ENCODE measurements at places on chromosomes 12 and 14.

- DNase-seq: no peak
These were observed 286.2 kb upstream of the MDGA2 start for GRCh38 chr14:47961634-47962033.

- DNase-seq: no peak
These were observed 158.6 kb upstream of the PARP11 start for GRCh38 chr12:4031703-4032291.

GRCh38 chr12:89345376-89345775 lies 6.9 kb downstream of the DUSP6 start:
- no peak for DNase-seq

- DNase-seq: no peak
These were observed 103.0 kb downstream of the C12orf42 start for GRCh38 chr12:103392722-103393121.

- DNase-seq: peak; percentile 47
These were observed 3.0 kb downstream of the SELPLG start for GRCh38 chr12:108630481-108631207.

DNA sequence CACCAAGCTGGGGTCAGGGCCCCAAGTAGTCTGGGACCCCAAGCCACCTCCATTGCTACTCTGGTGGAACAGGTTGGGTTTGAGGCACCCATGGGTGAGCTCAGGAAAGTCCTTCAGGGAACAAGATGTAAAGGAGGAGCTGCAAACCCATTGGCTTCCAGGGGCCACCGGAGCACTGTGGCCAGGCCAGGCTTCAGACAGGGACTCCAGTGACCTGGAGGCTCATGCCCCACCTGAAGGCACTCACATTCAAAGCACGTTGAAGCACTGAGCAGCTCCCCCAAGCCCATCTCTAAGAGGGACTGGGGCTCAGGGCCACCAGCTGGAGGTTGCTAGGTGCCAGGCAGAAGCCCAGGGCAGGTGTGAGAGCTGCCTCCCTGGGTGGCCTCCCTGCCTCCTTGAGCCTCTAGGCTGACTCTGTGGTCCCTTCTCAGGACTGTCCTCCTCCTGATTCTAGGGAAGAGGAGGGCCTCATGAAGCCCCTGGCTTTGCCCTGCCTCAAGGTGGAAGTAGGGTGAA lies 49.1 kb downstream of the FAM222A start:
- DNase-seq: no peak

GRCh38 chr12:26853303-26854030 lies 20.5 kb upstream of the ITPR2 start:
- DNase-seq: peak; percentile 77

GRCh38 chr12:100345020-100345767 lies 11.7 kb upstream of the SLC17A8 start:
- no peak for DNase-seq

Measured in stimulated activated CD8-positive, alpha-beta memory T cell treated with anti-CD3 and anti-CD28 coated beads, Interleukin-4, amount 100 ng/mL, for 48 hours (primary cell).